ENCODE measurements at places on chromosomes 2 and 18.

GRCh38 chr2:224104668-224105386 is 65.7 kb upstream of the SERPINE2 start:
- peak; percentile 21 for DNase-seq

GRCh38 chr2:159160412-159160811 is 126.1 kb downstream of the WDSUB1 start:
- DNase-seq = no peak

DNA sequence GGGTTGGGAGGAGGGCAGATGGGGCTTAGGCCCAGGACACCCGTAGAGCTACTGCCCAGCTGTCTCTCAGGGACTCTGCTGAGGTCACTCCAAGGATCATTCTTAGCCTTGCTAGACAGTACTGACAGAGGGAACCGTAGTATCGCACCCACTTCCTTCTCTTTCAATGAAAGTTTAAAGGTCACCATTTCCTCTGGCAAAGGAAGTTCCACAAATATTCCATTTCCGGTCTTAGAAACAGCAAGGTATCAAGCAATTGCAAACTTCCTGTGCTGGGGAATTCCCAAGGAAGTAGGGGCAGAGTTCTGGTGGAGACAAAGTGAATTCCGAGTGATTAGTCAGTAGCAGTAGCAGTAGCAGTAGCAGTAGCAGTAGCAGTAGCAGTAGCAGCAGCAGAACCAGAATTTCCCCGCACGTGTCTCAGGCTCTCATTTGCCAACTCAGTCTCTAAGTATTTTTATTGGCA is 24.7 kb downstream of the IL1B start:
- peak; percentile 98 for DNase-seq

DNA sequence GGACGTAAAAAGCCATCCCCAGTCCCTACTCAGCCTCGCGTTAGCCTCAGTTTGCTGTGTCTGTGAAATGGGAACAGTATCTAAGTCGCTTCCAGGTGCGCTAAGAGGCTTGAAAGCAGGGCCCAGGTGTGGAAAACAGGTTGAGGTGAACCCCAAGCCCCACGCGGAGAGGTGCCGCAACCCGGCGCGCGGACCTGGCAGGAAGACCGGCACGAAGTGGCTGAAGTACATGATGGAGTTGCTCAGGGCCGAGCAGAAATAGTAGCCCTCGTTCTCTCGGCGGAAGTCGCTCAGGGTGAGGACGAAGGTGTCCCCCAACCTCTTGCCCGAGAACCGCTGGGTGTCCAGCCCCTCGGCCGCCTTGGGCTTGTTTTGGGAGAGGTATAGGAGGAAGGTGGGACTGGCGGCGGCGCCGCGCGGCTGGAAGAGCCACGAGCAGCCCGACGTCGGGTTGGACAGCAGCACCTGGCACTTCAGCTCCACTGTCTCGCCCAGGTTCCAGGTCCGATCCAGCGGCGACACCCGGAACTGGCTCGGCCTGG is 508 bp downstream of the CD8A start:
- DNase-seq = no peak

- no peak for DNase-seq
Observed at GRCh38 chr2:238964544-238965067, 116.7 kb downstream of the TWIST2 start.

DNA sequence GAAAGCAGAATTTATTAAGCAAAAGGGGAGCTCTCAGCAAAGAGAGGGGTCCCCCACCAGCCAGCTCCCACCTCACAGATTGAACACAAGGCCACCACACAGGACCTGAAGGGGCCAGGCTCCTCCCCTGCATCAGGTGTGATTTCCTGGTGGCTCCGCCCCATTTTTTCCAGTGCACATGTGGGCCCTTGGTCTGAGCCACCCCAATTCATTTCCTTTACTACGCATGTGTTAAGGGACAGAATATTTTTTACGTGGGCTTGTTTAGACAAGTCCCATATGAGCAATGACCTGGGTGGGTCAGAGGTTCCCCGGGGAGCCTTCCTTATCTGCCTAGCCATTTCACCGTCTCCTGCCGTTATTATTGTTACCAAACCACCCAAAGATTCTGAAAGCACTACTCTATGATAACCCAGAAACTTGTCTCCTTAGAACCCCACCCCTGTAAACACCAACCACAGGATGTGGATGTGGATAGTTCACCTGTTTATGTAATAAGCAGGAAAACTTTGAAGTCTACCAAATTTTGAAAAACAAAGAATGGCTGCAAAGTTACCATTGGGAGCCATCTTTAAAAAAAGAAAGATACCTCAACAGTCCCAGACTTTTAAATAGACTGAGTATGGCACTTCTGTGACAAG is 191.7 kb downstream of the CD226 start:
- DNase-seq = no peak

DNA sequence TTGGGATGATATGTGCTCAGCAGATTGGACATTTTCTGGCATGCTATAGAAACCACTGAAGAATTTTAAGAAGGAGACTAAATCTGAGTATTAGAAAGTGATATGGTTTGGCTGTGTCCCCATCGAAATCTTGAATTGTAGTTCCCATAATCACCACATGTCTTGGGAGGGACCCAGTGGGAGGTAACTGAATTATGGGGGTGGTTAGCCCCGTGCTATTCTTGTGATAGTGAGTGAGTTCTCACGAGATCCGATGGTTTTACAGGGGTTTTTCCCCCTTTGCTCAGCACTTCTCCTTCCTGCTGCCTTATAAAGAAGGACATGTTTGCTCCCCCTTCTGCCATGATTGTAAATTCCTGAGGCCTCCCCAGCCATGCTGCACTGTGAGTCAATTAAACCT is 535.9 kb upstream of the VRK2 start:
- no peak for DNase-seq

All from ELR (cell line).